Fibroblast of villous mesenchyme (primary cell): ENCODE measurements at places on chromosomes 2 and 18.

DNA sequence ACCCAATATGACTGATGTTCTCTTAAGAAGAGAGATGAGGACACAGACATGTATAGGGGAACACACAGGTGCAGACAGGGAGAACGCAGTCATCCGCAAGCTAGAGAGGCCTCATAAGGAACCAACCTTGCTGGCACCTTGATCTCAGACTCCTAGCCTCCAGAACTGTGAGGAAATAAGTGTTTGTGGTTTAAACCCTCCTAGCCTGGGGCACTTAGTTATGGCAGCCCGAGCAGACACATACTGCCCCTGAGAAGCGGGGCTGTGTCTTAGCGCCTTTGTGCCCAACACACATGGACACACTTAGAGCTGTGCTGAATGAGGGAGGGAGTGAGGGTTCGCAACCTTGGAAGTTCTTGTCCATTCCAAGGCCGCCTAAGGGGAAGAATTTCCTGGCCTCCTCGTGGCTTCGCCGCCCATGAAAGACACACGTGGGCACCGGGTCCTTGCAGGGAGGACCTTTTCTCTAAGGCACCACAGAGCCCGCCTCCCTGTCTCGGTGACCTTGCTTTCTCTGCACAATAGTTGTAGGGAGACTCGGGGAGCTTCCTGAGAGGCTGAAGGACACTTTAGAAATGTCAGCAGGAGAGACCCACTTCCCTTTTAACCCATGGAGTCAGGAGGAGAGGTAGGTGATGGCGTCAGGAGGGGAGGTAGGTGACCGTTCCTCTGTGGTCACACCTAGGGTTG lies 224.5 kb upstream of the HDAC4 start:
- no peak for DNase-seq

GRCh38 chr18:53780666-53781065 lies 443.8 kb downstream of the MBD2 start:
- no peak for DNase-seq

DNA sequence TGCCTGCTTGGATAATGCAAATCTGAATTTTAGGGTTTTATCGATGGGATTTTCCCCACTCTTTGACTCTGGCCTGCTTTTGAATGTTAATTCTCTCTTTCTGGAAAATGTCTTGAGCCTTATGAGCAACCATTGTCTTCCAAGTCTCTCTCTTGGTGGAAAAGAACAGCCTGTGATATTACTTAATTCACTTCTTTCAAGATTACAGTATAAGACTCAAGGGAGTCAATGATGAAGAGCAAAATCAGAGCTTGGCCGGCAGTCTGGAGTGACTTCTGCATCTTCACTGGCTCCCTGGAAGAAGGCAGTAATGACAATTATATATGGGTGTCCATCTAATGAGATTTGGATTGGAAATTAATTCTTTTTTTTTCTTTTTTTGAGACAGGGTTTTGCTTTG lies 122.9 kb upstream of the ZEB2 start:
- no peak for DNase-seq

GRCh38 chr18:80009661-80010550 lies 21.5 kb upstream of the TXNL4A start:
- peak; percentile 90 for DNase-seq

- DNase-seq = no peak
These were observed 52.6 kb downstream of the GNAL start for GRCh38 chr18:11741505-11742145.

DNA sequence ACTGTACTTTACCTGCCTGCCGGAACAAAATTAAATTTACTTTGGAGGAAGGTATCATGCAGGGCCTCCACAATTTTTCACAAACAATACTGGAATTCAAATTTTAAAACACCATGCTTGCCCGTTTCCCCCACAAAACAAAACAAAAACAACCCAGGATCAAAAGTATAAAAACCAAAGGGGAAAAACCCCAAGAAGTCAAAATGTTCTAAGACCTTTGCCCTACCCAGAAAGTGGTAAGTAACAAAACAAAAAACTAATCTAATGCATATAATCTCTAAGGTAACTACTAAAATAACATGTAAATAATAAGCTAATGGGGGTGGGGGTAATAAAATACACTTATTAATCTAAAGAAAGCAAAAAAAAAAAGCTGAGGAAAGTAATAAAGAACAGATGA lies 60.5 kb downstream of the CUL3 start:
- DNase-seq = no peak

DNA sequence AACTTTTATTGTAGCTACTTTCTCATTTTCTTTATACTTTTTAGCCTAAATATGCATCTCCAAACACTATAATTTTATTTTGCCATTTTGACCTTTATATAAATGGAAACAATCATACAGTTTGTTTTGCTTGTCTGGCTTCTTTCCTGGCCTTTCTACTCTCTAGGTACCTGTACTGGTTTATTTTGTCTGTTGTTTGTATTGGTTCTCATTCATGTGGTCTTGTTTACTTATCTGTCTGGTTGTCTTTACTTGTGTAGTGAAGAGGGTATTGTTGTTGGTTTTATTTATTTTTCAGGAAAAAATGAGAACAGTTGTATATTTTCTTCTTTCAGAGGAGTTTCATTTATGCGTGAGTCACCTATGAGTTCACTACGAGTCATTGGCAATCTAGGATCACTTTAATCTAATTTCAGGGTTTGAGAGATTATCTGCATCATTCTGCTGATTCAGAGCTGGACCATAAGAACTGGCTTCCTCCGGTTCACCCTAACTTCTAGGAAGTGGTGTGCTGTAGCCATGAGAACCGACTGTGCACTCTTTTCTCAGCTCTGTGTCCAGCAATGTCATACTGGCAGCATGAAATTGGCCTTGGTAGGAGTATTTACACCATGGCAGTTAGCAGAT lies 33.1 kb upstream of the HDAC4 start:
- no peak for DNase-seq
